ENCODE measurements at places on chromosomes 11 and 22. TPM values are rescaled to one million over a fixed set of nuclear protein-coding genes. Genes with fewer than 3 reads are reported as not detected.

GRCh38 chr22:22935546-22936157 is 48.0 kb downstream of the IGLL5 start:
- no peak overlapping the region for H3K27ac ChIP-seq
- DNase-seq, result no peak
- no peaks in the 10 kb centered on the region for H3K36me3 ChIP-seq
- no peaks in the 10 kb centered on the region for H3K27me3 ChIP-seq
- no peaks in the 10 kb centered on the region for H3K4me1 ChIP-seq

- H3K27ac ChIP-seq, result no peak overlapping the region
- H3K4me1 ChIP-seq, result no peaks in the 10 kb centered on the region
- no peak for DNase-seq
- H3K27me3 ChIP-seq, result no peaks in the 10 kb centered on the region
These were observed 452 bp downstream of the MACROD1 start for GRCh38 chr11:64165481-64165841.

Gene OR52H1
- 0.78 TPM for total RNA-seq

DNA sequence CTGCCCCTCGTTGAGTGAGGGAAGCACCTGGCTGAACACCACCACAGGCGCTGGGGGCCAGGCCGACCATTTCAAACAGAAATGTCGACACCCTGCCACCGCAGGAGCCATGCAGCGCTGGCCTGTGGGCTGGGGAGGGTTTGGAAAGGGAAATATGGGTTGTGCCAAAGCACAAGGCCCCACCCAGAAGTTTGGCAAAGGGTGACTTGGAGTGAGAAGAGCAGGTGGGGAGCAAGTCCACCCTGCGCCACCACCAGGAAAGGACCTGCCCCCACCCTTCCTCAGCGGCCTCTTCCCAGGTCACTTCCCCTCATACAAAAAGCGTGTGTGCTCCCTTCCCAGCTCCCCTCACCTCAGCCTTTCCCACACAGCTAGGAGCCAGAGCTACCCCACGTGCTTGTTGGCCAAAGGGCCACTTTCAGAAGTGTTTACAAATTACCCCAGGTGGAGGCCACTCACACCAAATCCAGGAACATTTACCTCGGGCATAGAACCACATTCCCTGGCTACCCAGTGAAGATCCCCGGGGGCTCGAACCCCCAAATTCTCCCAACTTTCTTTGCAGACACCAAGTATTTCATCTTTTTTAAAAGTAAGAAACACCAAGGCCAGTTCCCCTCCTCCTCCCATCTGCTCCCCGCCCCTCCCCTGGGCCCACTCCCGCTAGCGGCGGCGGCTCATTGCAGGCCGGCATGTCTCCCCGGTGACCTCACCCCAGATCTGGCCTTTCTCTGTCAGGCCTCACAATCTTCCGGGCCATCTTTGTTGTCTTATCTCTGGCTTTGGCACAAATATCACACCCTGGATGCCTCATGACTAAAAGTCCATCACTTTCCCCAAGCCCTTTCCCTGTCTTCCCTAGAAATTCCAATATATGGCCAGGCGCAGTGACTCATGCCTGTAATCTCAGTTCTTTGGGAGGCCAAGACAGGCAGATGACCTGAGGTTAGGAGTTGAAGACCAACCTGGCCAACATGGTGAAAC is 20.5 kb upstream of the SCGB1A1 start:
- H3K27me3 ChIP-seq, result no peaks in the 10 kb centered on the region
- no peak overlapping the region for H3K27ac ChIP-seq
- H3K36me3 ChIP-seq, result no peaks in the 10 kb centered on the region
- peak; percentile 65 for DNase-seq
- peaks cover 11% of the 10 kb centered on the region for H3K4me1 ChIP-seq
- H3K4me3 ChIP-seq, result no peak overlapping the region

DNA sequence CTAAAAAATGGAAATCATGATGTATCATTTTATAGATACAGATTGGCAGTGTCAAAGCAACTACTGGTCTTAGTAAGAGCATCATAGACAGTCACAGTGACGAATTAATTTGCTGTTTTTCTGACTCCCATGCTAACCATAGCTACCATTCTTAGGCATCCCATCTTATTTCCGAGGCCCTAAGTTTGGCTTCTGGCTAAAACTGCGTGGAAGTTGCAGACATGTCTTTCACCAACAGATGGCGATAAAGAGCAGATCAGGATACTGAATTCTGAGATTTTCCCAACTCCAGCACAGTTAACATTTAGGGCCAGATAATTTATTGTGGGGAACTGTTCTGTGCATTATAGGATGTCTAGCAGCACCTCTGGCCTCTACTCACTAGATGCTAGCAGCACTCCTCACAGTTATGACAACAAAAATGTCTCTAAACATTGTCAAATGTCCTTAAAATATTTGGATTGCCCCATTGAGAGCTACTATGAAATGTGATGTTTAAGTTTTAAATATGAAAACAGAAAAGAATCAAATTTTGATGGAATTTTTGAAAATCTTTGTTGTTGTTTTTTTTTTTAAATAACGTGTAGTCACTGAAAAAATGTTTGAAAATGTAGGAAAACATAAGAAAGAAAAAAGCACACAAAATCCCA is 16.3 kb downstream of the OR2AG2 start:
- no peak for DNase-seq
- H3K36me3 ChIP-seq, result no peaks in the 10 kb centered on the region
- no peak overlapping the region for H3K4me3 ChIP-seq
- H3K4me1 ChIP-seq, result no peaks in the 10 kb centered on the region
- H3K27ac ChIP-seq, result no peak overlapping the region

DNA sequence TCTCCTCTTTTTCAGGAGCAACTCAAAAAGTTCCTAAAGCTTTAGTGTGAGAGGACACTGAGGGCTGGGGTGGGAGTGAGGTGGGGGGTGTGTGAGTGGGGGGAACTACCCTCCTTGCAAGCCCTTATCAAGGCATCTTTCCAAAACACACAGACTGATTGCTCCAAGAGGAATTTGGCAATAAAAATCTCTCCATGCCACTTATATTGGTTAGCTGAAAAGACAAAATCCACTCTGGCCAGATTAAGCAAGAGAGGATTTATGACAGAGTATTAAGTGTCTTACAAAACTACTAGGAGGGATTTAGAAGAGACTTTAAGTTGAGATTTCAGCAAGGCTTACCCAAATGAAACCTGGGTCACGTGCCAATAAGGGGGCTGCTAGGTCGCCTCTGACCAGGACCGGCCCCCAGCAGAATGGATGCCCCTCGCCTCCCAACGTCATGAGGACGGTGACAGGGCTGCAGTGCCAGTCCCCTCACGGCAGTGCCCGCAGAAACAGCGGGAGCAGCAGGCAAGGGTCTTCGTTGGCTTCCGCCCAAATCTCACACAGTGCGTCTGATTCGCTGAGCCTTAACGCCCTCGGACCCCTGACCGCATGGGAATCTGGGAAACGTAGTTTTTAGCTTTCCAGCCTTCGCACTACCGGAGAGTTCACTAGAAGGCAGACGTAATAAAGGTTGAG is 22.1 kb upstream of the CTR9 start:
- H3K4me1 ChIP-seq, result no peaks in the 10 kb centered on the region
- no peak for DNase-seq
- no peaks in the 10 kb centered on the region for H3K27me3 ChIP-seq
- H3K27ac ChIP-seq, result no peak overlapping the region
- no peaks in the 10 kb centered on the region for H3K36me3 ChIP-seq
- H3K4me3 ChIP-seq, result no peak overlapping the region

DNA sequence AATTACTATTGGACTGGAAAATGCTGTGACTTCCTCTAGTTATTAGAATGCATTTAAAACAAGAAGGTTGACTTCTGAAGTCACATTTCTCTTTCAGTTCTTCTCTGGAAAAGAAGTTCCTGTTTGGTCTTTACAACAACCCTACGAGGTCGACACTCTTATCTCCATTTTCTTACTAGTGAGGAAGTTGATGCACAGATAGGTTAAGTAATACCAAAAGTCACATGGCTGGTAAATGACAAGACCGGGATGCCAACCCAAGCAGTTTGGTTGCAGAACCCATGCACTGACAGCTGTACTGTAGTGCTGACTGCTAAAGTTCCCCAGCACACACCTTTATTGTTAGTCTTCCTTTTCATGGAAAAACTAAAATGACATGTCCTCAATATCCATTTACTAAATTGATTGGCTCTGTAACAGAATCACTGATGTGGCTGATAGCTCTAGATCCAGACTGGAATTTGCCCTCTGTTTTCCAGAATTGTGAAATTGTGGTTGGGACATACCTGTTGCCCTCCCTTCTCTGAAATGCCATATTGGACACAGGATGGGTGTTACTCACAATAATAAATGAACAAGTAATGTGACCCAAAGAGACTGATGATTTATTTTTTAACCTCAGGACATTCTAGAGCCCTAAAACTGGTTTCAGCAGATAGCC is 9.4 kb upstream of the TECTA start:
- no peaks in the 10 kb centered on the region for H3K27me3 ChIP-seq
- DNase-seq, result peak; percentile 48

DNA sequence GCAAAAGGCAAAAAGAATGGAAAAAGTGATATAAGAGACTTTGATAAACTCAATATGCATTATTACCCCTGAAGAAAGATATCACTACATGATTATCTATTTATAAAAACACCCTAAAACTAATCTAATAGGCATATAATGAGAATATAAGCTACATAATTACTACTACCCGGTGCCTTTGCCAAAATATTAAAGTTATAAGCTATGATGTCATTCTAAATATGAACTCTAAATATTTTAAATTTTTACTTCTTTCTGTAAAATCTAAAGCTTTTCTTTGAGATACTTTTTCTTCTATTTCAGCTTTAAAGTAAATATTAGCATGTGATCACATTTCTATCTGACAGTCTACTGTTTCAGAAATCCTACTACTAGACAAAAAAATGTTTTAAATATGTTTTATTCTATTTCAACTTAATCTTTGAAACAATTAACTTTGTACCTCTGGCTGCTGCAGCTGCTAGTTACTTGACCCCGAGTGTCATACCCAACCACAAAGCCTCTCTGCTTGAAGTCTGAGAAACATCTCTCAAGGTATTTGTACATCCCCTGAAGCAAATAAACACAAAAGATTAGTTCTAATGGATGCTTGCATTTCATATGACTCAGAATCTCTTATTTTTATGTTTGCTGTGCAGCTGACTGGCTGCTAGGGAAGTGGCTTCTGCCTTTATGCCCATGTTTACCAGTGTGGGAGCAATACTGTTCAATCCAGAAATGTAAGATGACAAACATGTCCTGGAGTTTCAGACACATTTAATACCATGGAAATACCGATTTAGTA is 26.8 kb downstream of the PGM2L1 start:
- no peaks in the 10 kb centered on the region for H3K27me3 ChIP-seq
- no peak overlapping the region for H3K4me3 ChIP-seq
- no peaks in the 10 kb centered on the region for H3K4me1 ChIP-seq
- no peaks in the 10 kb centered on the region for H3K36me3 ChIP-seq

- H3K27me3 ChIP-seq, result no peaks in the 10 kb centered on the region
- H3K4me3 ChIP-seq, result no peak overlapping the region
- no peak for DNase-seq
- no peak overlapping the region for H3K27ac ChIP-seq
- H3K4me1 ChIP-seq, result no peaks in the 10 kb centered on the region
These were observed 73.8 kb upstream of the GAL start for GRCh38 chr11:68610452-68611116.

- no peak for DNase-seq
- H3K27me3 ChIP-seq, result no peaks in the 10 kb centered on the region
- peaks cover 6% of the 10 kb centered on the region for H3K4me1 ChIP-seq
- H3K36me3 ChIP-seq, result no peaks in the 10 kb centered on the region
- no peak overlapping the region for H3K27ac ChIP-seq
These were observed 137.5 kb downstream of the FAM76B start for GRCh38 chr11:95652002-95652472.

- peak; percentile 82 for DNase-seq
- no peak overlapping the region for H3K4me3 ChIP-seq
- no peaks in the 10 kb centered on the region for H3K4me1 ChIP-seq
- no peaks in the 10 kb centered on the region for H3K27me3 ChIP-seq
- H3K27ac ChIP-seq, result no peak overlapping the region
These were observed 7.6 kb downstream of the SLC29A2 start for GRCh38 chr11:66363805-66364535.

Gene BCO2
- total RNA-seq, result 9.1 TPM

Gene WT1
- not detected for total RNA-seq

GRCh38 chr11:69409812-69410645 is 71.4 kb upstream of the LINC01488 start:
- H3K4me3 ChIP-seq, result no peak overlapping the region
- H3K27me3 ChIP-seq, result no peaks in the 10 kb centered on the region
- DNase-seq, result peak; percentile 44
- H3K36me3 ChIP-seq, result no peaks in the 10 kb centered on the region
- H3K4me1 ChIP-seq, result no peaks in the 10 kb centered on the region

Gene MTFP1
- total RNA-seq, result 4.1 TPM

DNA sequence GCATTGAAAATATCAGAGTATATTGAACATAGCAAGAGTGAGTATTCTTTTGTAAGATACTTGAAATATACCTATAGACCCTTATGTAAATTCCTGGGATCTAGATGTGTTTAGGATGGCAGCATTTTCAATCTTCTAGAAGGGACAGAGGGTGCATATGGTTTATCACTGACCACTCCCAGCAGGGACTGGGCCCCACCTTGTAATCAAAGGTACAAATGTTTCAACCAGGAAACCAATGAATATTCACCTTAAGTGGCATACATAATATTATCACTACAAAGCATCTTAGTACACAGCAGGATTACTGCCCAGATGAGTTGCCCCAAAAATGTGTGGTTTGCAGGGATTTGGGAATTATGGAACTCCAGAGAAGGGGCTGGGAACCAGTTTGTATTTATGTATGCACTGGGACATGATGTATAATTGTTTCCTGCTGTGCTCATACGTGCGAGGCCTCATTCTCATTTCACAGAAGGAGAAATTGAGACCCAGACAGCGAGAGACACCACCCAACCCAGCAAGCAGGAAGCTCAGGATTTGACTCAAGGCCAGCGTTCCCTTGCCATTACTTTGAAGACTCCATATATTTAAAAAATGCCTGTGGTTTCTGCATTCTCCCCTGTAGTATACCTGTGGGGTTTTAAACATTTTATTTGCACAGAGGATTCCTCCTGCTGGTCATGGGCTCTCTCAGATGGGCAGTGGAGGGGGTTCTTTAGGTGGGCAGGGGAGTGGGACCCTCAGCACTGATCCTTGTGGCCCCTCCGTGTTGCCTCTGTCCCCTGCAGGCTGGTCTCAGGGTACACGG is 5.2 kb downstream of the APOL4 start:
- H3K27ac ChIP-seq, result no peak overlapping the region
- H3K27me3 ChIP-seq, result no peaks in the 10 kb centered on the region
- DNase-seq, result no peak
- no peaks in the 10 kb centered on the region for H3K4me1 ChIP-seq
- no peak overlapping the region for H3K4me3 ChIP-seq

Gene ARVCF
- total RNA-seq, result 59.7 TPM

DNA sequence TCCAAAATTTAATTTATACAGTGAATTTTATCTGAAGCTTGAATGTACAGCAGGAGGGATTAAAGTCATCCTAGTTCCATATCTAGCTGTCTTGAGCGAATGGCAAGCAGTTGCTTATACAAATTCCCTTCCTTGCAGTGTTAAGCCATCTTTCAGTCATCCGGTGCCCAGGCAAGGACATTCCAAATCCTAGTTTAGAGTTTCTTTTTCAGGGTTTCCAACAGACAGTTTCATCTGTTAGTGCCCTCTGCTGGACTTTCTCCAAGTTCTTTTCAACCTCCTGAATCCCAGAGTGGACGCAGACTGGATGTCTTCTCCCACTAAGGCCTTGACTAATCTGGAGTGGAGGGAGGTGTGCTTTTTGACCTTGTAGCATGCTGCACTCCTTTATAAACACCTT is 45.4 kb downstream of the GRAMD1B start:
- no peak for DNase-seq
- H3K27ac ChIP-seq, result no peak overlapping the region
- no peaks in the 10 kb centered on the region for H3K4me1 ChIP-seq
- no peak overlapping the region for H3K4me3 ChIP-seq

Gene VSIG2
- 3.8 TPM for total RNA-seq
